ENCODE measurements at places on chromosomes 12 and 14.

GRCh38 chr12:94261119-94261518, 112.7 kb downstream of the PLXNC1 start:
- DNase-seq, result no peak

DNA sequence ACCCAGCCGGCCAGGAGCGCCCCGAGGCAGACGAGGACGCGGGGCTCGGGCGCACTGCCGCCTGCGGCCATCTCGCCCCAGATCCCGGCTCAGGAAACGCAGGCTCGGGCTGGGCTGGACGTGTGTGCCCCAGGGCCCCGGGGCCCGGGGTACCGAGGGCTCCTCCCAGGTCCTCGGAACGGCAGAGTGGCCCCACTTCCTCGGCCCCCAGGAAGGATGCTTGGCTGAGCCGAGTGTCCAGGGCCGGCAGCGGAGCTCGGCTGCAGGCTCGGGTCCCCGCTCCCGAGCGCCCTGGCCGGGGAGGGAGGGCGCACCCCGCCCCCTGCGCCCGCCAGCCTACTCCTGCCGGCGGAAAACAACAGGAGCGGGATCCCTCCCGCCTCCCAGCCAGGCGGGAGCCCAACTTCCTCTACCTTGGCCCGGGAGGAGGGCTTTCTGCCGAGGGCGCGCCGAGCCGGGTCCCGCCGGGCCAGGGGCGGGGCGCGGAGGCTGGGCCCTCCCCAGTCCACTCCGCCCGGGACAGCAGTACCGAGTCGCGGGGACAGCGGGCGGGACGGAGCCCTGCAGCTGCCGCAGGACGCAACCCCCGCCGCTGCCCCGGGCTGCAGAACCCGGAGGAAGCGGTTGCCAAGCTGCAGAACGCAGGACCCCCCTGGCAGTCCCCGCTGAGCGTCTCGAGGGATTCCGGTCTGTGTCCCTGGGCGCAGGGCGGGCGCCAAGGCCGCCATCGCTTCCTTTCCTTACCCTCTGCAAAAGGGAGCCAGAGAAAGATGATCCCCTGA, at the start of gene VSIG10:
Gene VSIG10 (minus strand): TSS at position 411 of the 782 bp plus-strand sequence. CDS start 340 bp downstream, at position 71.
- peak; percentile 82 for DNase-seq

- DNase-seq, result peak; percentile 70
Measured at GRCh38 chr14:88385212-88386101, at the start of gene SPATA7. TSS of gene SPATA7 (plus strand) at chr14:88385657. CDS start at chr14:88385819, 162 bp downstream.

DNA sequence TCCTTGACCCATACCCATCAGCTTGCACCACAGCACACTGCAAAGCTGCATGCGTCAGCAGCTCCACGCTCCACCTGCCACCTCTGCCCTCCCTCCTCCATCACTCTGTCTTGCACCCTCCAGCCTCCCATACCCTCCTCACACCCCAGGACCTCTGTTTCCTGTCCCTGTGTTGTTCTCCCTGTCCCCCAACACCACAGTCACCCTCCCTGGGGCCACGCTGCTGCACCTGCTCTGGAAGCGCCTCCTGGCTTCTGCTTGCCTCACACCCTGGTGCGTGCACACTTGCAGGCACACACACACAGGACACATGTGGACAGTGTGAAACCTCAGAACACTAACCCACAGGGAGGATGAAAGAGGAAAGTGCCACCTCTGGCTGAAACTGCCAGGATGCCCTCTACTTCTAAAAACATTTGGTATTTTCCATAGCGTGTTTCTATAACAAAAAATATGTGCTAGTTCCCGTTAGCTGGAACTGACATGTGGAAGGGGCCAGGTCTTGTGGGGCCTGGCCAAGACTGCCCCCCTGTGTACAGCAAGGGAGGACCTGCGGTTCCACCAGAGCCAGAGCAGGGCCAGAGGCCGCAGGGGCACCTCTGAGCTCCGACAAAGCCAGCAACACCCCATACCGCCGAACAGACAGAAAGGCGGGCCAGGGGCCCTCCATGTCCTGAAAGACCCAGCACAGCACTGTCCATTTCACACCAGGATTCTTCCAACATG, 10.0 kb downstream of the BRF1 start:
- no peak for DNase-seq

GRCh38 chr12:30870491-30871265, 55.9 kb upstream of the TSPAN11 start:
- no peak for DNase-seq

- no peak for DNase-seq
Measured at GRCh38 chr12:96234591-96235483, 40.7 kb downstream of the ELK3 start.

DNA sequence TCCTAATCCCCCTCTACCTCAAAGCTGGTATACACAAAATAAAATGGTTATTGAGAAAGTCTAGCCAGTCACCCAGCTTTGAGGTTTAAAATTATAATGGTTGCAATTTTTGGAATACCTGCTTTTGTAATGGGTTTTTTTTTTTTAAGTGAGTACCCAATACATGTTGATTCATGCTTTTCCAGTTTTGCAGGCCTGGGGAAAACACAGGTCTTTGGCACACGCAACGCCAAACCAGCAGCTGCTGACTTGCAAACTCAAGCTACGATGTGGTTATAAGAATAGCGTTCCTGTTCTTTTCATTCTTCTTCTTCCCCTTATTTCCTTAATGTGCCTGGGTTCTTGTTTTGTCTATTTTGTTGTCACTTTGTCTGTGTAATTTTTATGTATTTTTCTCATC, 233.0 kb downstream of the EGLN3 start:
- DNase-seq, result no peak

- no peak for DNase-seq
Measured at GRCh38 chr12:6362403-6362802, 13.0 kb downstream of the SCNN1A start.

GRCh38 chr12:49017891-49018260, 700 bp downstream of the PRKAG1 start:
- DNase-seq, result no peak

GRCh38 chr12:118958520-118958919, 22.8 kb upstream of the SRRM4 start:
- DNase-seq, result no peak

DNA sequence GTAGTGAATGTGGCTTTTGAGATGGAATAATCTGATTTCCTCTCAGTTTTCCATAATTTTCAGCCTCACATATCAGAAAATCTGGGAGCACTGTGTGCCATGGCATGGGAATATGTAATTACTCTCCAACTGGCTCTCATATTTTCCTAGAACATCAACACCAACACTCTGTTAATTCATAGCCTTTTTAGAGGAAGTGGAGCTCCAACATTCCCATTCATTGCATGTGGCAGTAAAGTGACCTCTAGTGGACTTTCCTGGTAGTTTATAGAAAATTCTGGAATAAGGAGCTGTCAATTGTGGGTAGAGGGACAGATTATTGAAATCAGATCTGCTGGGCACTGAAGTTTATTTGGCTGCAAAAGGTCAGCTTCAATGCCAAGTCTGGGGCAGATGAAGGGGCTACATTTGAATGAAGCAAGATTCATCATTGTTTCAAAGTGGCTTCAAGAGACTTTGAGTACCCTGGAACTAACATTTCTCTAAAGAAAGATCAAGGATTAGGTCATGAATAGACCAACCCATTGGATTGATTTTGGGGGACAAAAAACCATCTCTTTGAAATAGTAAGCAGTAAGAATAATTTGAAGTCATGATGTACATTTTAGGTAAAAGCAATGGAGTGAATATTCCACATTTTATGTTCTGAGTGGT, 23.6 kb upstream of the USP44 start:
- DNase-seq, result no peak

- no peak for DNase-seq
Measured at GRCh38 chr14:99155173-99156089, 116.6 kb downstream of the BCL11B start.

- DNase-seq, result no peak
Measured at GRCh38 chr12:53259891-53260290, 8.2 kb upstream of the ESPL1 start.

DNA sequence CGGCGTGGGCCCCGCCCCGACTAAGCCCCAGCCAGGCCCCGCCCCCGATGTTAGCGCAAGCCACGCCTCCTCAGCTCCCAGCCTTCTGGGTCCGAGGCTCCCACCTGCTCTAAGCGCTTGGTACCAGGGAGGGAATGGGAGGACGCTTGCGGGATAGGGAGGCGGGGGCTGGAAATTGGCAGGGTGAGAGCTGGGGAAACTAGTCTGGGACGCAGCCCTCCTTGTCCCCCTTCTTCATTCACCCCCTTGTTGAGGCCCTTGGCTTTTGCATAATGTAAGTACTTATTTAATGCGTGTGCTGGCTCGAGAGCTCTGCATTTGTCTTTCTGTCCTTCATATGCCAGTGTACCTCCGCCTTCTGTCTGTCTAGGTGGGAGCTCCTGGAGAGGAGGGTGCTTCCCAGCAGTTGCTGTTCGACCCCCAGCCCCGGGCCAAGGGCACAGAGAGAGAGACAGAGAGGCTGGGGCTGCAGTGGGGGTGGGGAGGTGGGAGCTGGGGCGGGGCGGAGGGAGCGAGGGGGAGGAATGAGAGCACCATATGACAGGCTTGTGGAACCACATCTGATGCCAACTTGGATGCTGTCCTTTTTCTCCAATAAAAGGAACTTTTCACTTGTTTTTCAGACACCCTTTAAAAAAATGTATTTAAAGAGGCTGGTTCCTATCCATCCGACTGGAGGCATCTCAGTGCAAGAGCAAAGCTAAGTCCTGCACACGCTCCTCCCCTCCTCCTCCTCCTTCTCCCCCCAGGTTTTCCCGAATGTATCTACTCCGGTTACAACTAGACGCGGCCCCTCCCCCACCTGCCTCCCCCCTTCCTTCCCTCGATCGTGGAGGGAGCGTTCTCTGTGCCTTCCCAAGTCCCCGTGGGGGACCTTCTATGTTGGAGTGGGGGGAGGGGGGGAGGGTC, 25.6 kb upstream of the MAP1LC3B2 start:
- DNase-seq, result peak; percentile 78

GRCh38 chr12:67681105-67681778, 32.7 kb downstream of the DYRK2 start:
- DNase-seq, result peak; percentile 23

DNA sequence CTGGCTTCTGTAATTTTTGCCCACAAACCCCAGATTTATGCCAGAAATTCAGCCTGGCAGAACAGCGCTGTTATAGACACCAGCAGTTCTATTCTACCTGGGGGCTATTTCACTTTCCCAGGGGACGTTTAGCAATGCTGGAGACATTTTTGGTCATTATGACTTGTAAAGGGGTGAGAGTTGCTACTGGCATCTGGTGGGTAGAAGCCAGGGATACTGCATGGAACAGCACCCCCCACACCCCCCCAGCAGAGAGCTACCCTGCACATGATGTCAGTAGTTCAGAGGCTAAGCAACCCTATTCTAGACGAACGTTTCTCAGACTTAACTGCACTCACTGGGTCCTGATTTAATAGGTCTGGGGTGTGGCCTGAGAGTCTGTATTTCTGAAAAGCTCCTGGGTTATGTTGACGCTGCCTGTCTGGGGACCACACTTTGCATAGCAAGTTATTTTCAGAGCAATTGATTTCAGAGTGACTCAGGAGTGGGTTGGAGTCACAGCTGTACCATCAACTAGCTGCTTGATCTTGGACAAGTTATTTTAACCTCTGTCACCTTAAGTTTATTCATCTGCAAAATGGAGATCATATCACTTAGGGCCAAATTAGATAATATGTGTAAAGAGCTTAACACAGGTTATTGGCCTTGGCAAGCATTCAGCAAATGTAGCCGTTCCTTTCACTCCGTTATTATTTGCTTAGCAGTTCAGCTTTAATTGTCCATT, 48.5 kb downstream of the CHST11 start:
- no peak for DNase-seq

DNA sequence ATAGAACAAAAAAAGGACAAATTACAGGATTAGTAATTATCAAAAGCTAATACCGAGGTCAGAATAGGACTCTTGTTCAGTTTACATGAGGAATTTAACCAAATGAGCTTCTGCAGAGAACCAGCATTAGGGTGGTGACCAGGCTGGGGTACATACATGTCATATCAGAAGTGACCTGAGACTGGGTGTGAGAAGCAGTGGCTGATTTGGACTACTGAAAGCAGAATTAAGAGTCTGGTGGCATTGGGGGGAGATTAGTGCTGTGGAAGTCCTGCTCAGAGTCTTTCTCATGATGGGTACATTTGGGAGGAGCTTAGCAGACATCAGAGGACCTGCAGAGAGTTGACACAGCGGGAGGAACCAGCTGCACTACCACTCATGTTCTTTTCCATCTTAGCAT, 21.7 kb downstream of the TRAF3 start:
- DNase-seq, result no peak

DNA sequence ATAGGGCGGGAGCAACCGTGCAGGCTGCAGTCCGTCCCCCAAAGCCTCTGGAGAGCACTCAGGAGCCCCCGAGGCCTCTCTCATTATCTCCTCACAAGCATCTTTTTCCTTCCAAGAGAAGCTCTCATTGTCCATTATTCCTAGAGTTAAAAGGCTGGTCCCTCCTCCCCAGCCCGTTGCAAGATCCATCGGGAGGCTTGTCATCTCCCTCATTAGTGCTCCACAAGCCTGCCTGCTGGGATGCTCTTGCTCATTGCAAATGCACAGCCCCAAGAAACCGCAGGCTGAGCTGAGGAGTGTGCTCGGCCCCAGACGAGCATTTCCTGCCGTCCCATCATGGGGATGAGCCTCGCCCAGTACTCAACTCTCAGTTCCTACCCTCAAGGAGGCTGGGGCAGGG, 23.3 kb downstream of the NUAK1 start:
- DNase-seq, result no peak

DNA sequence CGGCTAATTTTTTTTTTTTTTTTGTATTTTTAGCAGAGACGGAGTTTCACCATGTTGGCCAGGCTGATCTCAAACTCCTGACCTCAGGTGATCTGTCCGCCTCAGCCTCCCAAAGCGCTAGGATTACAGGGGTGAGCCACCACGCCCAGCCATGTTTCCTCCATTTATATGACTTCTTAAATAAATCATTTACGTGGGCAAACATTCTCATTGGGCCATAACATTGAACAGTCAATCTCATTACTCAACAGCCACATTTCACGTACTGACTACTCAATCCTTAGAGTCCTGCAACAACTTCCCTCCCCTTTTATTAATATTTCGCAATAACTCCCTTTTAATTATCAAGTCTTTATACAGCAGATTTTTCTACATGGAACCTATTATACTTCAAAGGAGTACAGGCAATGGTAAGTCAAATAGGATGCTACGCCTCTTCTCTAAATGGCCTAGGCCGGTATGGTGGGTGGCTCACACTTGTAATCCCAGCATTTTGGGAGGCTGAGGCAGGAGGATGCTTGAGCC, 7.4 kb upstream of the CSRNP2 start:
- DNase-seq, result no peak

DNA sequence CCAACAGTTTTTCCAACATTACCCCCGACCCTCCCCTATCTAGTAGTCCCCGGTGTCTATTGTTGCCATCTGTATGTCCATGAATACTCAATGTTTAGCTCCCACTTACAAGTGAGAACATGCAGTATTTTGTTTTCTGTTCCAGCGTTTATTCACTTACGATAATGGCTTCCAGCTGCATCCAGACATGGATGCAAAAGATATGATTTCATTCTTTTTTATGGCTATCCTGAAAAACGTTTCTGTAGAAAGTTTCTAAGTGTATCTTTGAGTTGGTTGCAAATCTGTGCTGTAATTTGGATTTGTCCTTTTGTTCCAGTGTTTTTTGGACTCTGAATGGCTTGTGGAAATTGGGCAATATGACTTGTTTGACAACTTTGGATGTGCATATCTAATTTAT, 11.7 kb downstream of the SP1 start:
- no peak for DNase-seq

DNA sequence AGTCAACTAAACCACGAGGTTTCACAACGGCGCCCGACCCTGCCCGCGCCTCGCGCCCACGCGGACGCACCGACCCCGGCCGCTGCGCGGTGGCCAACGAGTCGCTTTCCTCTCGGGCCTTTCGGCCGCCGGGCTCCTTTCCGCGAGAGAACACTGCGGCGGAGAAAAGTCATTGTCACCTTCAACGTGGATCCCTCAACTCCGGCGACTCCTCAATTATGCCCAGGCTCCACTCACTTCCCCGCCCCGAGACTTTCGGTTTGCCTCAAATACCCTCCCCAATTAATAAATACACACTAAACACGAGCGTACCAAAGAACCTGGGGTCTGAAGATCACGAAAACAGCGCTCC, 450 bp downstream of the SINHCAF start:
- no peak for DNase-seq
